PC-9 (cell line): ENCODE measurements at places on chromosomes 16 and 17. TPM values are rescaled to one million over a fixed set of nuclear protein-coding genes. Genes with fewer than 3 reads are reported as not detected.

- H3K27ac ChIP-seq = no peak overlapping the region
- 0 out of 2 replicates have a peak, but pooled peaks cover 7% of the 10 kb centered on the region for H3K36me3 ChIP-seq
- no peak for DNase-seq
These were observed 8.3 kb downstream of the XYLT2 start for GRCh38 chr17:50354198-50354597.

GRCh38 chr17:44887971-44888954, 11.0 kb downstream of the EFTUD2 start:
- no peak overlapping the region for H3K27ac ChIP-seq
- H3K36me3 ChIP-seq = peaks cover 31% of the 10 kb centered on the region
- H3K4me1 ChIP-seq = no peaks in the 10 kb centered on the region
- no peak for DNase-seq
- H3K4me3 ChIP-seq = no peak overlapping the region

DNA sequence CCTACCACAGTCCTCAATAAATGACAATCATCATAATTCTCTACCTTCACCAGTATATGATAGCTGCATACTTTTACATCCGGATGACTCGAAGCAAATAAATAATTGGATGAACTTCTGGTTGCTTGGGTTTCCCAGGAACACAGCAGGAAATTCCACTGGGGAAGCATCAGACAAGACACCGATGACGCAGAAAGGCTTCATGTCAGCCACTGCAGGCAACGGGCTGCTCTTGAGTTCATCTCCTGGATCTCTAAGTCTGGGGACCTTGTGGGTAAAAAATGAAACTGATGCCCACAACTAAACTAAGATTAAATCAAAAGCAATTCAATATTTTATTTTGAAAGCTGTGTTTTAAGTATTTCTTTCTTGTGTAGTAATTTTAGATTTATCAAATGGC, 472.1 kb upstream of the C16orf82 start:
- H3K27ac ChIP-seq = no peak overlapping the region
- H3K27me3 ChIP-seq = no peaks in the 10 kb centered on the region; the same call in 1 of the 2 replicates
- no peaks in the 10 kb centered on the region for H3K4me1 ChIP-seq
- H3K4me3 ChIP-seq = no peak overlapping the region

DNA sequence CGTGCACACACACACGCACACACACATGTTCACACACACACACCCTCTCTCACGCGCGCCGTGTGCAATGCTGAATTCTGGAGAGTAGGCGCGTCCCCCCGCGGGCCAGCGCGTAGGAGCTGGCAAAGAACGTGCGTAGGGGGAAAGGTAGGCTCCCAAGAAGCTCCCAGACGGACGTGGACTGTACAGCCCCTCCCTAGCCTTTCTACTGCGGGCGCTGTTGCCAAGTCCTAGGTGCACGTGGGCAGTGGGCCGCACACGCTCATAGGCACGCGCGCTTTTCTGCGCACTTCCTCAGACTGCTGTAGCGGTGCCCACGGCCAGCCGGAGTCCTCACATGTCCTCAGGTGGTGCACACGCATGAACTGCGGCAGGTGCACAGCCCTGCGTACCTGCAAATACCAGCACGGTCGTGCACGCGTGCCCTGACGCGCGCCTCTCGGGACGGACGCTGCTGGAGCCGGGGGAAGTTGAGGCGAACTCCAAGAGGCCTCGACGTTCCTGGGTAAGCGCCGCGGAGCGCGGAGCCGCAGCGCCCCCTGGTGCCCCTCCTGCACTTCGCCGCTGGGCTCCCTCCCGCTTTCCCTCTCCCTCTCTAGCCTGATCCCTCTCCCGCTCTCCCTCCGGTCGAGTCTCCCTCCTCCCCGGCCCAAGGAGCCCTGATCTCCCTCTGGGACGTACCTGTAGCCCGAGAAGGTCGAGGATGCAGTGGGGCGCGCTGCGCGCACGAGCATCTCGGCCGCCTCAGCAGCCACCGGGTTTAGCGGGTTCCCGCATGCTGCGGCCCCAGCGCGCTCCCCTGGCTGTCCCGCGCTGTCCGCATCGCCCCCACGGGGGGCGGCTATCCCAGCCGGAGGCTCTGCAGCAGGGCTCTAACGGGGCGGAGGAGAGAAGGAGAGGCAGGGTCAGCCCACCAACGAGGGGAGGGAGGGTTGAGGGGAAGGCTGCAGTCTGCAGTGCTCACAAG, 749 bp downstream of the GRIN2A start:
- no peaks in the 10 kb centered on the region for H3K27me3 ChIP-seq
- no peak overlapping the region for H3K4me3 ChIP-seq
- no peaks in the 10 kb centered on the region for H3K4me1 ChIP-seq
- no peaks in the 10 kb centered on the region for H3K36me3 ChIP-seq
- H3K27ac ChIP-seq = no peak overlapping the region

DNA sequence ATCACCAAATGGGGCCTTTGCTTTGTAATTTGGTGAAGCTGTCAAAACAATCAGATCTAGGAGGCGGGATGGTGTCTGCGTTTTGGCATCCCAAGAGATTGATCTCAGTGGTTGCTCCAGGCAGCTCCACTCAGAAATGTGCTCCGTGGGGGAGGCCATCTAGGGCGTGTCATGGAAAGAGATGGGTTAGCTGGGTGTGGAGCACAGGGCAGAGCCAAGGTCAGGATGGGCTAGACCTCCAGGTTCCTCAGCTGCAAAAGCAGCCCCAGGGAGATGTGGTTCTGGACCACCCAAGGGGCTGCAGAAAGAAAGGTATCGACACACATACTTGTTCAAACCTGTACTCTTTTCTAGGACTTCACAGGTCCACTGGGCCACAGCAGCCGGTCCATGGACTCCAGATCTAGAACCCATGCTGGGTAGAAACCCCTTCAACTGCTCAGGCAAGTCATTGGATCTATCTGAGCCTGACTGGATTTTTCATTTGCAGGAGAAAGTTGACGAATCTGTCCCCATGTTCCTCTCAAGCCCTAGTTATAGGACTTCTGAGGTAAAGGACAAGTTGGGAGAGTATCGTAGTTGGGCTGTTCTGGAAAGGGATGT, 270.2 kb upstream of the RPL38 start:
- peaks cover 84% of the 10 kb centered on the region for H3K27me3 ChIP-seq
- H3K27ac ChIP-seq = no peak overlapping the region
- no peaks in the 10 kb centered on the region for H3K4me1 ChIP-seq
- DNase-seq = no peak

- H3K36me3 ChIP-seq = no peaks in the 10 kb centered on the region
- no peaks in the 10 kb centered on the region for H3K27me3 ChIP-seq
- H3K27ac ChIP-seq = peak overlapping the region; percentile 83
- DNase-seq = no peak
These were observed 13.8 kb upstream of the KRTAP9-2 start for GRCh38 chr17:41212524-41213169.

ETV4 gene
- 61.9 and 84.2 TPM in 2 replicates for total RNA-seq

ATP1B2 gene
- 0.63 and 0.73 TPM in 2 replicates for total RNA-seq

GRCh38 chr16:4323845-4324488, 8.1 kb downstream of the GLIS2 start:
- H3K36me3 ChIP-seq = no peaks in the 10 kb centered on the region
- DNase-seq = no peak
- H3K27me3 ChIP-seq = no peaks in the 10 kb centered on the region

DNA sequence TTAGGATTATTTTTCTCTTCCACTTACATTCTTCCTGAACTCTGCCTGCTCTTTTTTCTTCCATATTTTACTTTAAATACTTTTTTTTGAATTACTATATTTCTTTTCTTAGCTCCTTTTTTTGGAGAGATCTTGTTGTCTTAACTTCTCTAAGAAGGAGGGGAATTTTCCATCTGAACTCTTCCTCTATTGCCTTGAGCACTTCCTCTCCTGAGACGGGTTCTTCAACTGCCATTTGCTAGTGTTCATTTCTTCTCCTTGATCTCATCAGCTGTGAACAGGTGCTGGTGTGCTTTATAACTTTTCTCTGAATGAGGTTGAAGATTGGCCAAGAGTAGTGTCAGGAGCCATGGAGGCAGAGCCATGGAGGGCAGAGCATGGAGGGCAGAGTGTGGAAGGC, 15.1 kb upstream of the CD300LD start:
- H3K4me3 ChIP-seq = no peak overlapping the region
- H3K36me3 ChIP-seq = no peaks in the 10 kb centered on the region
- peaks cover 96% of the 10 kb centered on the region for H3K27me3 ChIP-seq
- no peaks in the 10 kb centered on the region for H3K4me1 ChIP-seq

DNA sequence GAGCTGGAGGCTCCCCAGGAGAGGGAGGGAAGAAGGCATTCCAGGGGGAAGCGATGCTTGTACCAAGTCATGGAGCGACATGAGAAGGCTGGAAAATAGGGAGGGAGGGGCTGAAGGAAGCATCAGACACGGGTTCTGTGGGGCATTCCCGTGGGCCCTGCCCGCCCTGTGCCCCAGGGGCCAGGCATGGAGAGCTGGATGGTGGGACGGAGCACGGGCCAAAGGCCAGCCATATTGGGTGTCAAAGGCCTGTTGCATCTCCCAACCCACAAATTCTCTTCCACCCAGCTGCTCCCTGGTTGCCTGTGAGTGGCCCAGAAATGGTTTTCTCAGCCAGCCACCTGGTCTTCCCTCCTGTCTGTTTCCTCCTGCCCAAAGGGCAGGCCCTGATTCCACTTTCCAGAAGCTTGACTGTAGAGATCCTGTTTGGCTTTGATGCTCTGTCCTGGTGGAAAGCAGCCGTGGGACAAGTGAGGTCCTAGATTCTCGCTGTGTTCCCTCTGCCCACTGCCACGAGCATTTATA, 3.2 kb downstream of the CDR2L start:
- no peaks in the 10 kb centered on the region for H3K36me3 ChIP-seq
- peak overlapping the region; percentile 80 for H3K27ac ChIP-seq
- peaks cover 55% of the 10 kb centered on the region for H3K4me1 ChIP-seq
- no peak overlapping the region for H3K4me3 ChIP-seq
- no peaks in the 10 kb centered on the region for H3K27me3 ChIP-seq

C16orf92 gene
- not detected in 2 replicates for total RNA-seq

DNA sequence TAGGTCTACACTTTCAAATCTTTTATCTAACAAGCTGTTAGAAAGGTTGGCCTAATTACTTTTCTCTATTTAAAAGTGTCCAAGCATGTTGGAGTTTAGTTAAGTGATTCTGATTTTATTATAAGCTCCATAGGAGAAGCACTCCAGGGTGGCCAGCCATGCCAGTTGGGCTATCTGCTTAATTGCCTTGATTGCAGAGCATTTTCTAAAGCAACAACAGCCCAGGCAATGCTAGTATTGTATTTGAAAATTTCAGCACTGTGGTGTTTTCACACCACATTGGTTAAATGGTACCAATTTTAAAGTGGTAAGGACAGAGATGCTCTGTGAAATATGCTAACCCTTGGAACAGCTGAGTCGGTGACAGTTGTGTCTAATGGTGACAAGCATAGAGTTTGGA, 510.5 kb upstream of the CDH8 start:
- H3K4me3 ChIP-seq = no peak overlapping the region
- no peak overlapping the region for H3K27ac ChIP-seq
- no peaks in the 10 kb centered on the region for H3K36me3 ChIP-seq

PLD6 gene
- 4.1 and 5.0 TPM in 2 replicates for total RNA-seq

ST6GALNAC2 gene
- total RNA-seq = 15.5 and 18.7 TPM in 2 replicates

GRCh38 chr16:48317614-48318315, 67.4 kb downstream of the SIAH1 start:
- no peaks in the 10 kb centered on the region for H3K27me3 ChIP-seq
- H3K27ac ChIP-seq = no peak overlapping the region
- no peak overlapping the region for H3K4me3 ChIP-seq
- H3K36me3 ChIP-seq = peaks cover 5% of the 10 kb centered on the region; the same call in 1 of the 2 replicates

DNA sequence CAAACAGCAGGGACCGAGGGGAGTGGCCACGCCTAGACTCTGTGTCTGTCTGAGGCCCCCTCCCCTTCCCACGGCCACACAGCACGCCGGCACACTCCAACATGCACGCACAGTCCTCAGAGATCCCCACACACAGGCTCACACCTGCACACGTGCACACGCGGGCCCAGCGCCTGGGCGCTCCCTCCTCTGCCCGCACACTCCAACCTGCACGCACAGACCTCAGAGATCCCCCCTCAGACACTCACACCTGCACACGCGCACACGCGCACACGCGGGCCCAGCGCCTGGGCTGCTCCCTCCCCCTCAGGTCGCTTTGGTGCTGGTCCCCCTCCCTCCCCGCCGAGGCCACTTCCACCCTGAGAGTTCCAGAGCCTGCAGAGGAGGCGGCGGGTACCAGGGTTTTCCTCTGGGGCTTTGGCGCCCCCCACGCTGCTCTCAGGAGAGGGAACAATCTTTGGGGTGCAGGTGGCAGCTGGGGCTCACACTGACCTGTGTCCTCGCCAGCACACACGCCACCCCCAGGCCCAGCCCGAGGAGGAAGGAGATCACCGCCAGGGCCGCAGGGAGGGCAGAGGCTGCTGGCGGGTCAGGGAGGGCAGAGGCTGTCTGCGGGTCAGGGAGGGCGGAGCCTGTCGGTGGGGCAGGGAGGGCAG, 1.6 kb downstream of the CD7 start:
- H3K4me1 ChIP-seq = no peaks in the 10 kb centered on the region
- no peak overlapping the region for H3K4me3 ChIP-seq
- no peak overlapping the region for H3K27ac ChIP-seq
- DNase-seq = no peak

DNA sequence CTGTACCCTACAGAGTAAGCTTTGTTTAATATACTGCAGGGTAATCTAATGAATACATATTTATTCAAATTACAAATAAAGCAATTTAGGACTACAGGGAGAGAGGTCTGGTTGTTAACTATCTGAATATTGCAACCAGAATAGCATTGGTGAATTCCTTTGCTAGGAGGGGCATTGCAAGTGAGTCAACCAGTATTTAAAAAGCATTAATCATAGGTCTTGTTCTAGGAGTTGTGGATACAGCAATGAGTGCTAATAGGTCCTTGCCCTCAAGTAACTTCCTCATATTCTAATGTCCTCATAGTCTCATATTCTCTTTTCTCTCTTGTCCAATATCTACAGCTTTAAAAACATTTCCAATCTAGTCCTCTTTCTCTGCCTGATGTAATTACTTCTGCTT, 531.4 kb downstream of the CDH11 start:
- H3K27ac ChIP-seq = no peak overlapping the region
- no peaks in the 10 kb centered on the region for H3K36me3 ChIP-seq
- no peak for DNase-seq
- no peaks in the 10 kb centered on the region for H3K27me3 ChIP-seq

DNA sequence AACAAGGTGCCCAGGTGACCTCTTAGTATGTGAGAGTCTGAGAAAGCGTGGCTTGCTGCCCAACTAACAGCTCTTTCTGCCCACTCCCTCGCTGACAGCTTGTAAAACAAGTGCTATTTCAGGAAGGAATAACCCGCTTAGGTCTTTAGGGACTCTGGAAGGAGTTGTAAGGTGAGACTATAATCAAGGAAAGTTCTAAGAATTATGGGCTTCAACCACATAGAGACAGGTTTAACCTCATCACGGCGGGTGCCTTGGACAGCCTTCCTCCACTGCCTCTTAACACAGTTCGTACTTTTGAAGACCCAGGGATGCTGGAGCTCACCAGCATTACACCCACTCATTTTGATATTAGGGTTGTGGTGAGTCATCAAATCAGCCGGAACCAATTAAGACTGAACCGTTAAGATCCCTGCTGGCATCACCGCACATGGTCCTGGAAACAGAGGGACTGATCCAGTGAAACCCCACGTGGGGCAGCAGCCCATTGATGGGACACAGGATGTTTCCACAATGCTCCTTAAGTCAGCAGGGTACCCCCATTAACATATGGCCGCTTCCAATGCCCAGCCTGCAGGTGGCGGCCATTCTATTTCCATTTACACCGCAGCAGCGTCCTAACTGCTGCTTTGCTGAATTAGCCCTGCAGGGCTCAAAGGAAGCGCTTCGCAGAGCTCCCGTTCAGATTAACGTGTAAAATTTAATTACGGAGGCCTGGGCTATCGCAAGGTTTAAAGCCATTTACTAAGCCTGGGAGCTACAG, 176.6 kb upstream of the SDK2 start:
- H3K4me3 ChIP-seq = no peak overlapping the region
- peaks cover 100% of the 10 kb centered on the region for H3K27me3 ChIP-seq
- no peak for DNase-seq
- no peaks in the 10 kb centered on the region for H3K4me1 ChIP-seq
- H3K36me3 ChIP-seq = no peaks in the 10 kb centered on the region
- H3K27ac ChIP-seq = no peak overlapping the region
